A549 (cell line): ENCODE measurements at places on chromosomes 4 and X.

DNA sequence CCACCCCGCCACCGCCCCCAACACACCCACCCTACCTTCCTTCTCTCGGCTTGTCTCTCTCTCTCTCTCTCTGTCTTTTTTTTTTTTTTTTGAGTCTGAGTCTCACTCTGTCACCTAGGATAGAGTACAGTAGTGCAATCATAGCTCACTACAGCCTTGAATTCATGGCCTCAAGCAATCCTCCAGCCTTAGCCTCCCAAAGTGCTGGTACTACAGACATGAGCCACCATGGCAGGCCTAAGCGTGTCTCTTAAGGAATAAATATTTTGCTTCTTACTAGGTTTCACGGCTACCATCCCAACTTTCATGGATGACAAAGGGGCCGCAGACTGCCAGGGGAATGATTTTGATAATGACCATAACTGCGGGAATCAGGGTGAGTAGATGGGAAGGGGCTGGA, 55.8 kb downstream of the SSX7 start:
- DNase-seq, result no peak

DNA sequence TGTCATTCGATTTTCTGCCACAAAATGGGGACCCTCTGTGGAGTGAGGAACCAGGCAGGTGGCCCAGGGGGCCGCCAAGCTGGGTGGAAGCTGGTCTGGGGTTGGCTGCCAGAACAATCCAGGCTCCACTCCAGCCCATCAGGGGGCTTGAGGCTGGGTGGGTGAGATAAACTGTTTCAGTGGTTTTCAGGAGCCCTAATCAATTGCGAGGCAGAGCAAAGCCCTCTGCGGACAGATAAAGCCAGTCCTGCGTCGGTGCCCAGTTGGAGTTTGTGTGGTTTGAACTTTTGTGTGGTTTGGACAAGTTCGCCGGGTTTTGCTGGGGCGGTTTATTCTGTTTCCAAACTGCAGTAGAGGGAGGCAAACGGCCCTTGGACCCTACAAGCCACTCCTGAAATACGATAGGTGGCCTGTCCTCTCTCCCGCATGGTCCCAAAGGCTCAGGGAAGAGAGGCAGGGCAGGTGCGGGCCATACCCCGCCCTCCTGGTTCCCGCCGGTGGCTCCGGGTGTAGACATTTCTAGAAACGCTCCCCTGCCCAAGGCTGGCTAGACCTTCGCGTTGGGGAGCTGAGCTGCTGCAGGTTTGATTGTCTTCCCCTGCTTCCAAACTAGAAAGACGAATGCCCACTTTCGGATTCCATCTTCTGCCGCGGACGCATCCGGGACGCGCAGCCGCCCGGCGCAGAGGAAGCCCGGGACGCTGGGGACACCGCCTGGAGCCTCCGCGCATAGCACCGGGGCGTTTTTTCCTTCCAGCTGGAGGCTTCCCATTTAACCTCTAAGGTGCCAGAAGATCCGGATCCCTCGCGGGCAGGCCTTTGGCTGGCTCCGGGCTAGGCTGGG, 169.0 kb upstream of the BCOR start:
- peak; percentile 73 for DNase-seq

- DNase-seq, result peak; percentile 0
Measured at GRCh38 chr4:59612235-59612634, 1587.9 kb upstream of the ADGRL3 start.

DNA sequence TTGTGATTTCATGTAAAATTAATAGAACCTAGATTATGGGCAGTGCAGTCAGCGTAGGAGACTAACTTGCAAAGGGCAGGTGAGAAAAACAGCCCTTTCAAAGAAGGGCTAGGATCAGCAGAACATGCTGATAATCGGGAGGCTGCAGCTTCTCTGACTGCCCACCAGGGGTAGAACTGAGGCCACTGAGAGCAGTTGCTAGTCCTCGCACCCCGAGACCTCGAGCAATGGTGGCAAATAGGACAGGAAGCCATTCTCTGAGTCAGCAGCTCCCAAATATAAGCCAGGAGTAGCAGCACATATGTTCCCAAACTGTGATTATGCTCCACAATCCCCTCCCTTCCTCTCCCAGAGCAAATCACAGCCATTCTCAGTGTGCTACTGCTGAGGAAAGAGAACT, 186.5 kb downstream of the MSL3 start:
- peak; percentile 11 for DNase-seq

- peak; percentile 1 for DNase-seq
Measured at GRCh38 chrX:131366407-131366806, 77.3 kb upstream of the IGSF1 start.
